ENCODE measurements at places on chromosomes 3 and 15.

GRCh38 chr15:62497356-62497755, 332.3 kb upstream of the C2CD4B start:
- DNase-seq, result no peak

DNA sequence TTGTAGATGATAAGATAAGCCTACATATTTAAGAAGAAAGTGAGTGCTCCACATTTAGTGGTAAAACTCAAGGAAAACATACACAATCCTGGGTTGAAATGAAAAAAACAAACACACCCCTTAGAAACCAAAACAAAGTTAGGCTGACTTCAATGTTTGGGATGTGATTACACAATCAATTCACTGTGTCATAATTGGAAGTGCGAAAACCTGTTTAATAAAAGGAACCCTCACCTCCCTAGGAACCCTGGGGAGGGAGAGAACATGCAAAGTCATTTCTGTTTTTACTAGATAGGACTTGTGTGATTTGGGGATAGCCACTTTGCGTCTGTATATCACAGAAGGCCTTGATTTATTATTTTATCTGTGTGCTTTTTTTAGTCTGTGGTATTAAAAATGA, 275.0 kb downstream of the NFKBIZ start:
- DNase-seq, result no peak

- no peak for DNase-seq
Observed at GRCh38 chr15:68187559-68187958, 17.6 kb downstream of the CALML4 start.

DNA sequence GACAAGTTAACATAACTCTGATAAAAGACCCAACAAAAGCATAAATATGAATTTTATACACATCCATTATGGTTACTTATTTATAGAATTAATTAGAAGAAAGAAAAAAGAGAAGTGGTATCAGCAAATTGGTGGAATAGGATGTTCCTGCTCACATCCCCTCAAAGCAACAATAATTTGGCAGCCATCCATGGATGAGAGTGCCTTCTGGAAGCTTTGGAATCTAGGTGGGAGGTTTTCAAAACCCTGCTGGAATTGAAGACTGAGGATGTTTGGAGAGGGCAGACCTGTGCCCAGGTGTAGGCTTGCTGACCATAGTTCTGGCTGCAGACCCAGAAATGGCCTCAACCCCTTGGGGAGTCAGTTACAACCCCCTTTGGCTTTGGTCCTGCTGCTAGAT, 91.2 kb downstream of the EDEM1 start:
- no peak for DNase-seq

GRCh38 chr3:25697553-25697952, 32.8 kb upstream of the TOP2B start:
- DNase-seq, result no peak

Measured in NCI-H524 (cell line).